ENCODE measurements at places on chromosomes 3 and 15.

DNA sequence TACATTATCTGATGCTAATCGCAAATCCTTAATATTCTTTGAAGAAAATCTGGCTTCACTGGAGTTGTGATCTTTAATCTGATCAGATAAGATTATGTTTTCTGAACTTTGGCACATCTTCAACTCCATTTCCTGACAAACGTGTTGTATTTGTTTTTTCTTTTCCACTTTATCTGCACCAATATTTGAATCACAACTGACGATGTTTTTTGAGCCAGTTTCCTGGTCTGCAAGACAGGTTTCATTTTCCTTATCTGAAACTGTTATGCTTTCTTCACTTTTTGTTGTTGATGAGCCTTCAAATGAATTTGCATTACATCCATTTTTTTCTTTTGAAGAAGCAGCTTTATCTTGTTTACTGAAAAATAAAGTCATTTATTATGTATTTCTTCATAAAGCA, 101.5 kb downstream of the ZNF280D start:
- no peak for DNase-seq

DNA sequence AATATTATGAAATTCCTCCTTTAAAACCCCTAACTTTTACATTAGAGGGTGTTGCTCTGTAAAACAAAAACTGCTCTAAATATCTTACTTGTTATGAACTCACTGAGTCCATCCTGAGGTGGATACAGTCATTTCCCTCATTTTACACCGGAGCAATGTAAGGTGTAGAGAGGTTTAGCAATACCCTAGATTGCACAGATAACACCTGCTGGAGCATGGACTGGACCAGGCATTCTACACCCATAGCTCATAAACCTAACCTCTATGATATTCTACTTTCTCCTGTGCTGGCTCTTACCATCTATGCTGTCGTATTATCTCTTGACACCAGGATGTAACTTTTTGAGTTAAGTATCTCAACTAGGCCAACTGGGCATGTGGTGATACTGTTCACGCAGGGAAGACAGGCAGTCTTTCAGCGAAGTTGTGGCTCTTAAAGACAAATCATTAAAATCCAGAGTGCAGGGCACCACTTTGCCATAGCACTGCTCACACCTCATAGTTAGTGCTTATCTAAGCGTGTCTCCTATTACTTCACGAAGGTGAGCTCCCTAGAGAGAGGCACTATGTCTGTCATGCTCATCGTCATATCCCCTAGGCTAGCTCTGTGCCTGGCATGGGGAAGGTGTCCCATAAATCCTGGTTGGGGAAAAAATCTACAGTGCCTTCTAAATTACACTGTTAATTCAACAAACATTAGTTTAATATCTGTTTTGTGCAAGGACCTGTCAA, 100.1 kb upstream of the SLC2A2 start:
- DNase-seq, result no peak

- DNase-seq, result no peak
Observed at GRCh38 chr3:58020783-58021071, 12.5 kb downstream of the FLNB start.

DNA sequence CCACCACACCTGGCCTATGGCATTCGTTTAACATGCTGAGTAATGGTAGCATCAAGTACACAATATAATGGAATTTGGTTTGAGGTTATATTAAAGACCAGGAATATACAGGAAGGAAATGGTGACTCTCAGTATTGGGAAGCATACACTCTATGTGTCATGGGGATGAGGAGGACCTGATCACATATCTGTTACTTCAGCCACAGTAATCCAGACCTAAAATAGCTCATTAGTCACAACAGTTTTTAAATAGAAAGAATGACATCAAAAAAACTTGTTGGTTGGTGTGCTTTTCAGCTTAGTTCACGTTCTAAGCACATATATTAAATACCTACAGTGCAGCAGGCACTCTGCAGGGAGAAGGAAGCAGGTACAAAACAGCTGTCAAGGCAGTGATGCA, 52.5 kb upstream of the ATP2C1 start:
- DNase-seq, result peak; percentile 4

DNA sequence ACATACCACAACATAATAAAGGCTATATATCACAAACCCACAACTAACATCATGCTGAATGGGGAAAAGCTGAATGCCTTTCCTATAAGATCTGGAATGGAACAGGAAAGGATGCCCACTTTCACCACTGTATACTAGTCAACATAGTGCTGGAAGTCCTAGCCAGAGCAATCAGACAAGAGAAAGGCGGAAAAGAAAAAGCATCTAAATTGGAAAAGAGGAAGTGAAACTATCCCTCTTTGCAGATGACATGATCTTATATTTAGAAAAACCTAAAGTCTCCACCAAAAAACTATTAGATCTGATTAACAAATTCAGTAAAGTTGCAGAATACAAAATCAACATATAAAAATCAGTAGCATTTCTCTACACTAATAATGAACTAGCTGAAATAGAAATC, 14.6 kb upstream of the PIK3CA start:
- DNase-seq, result no peak

- no peak for DNase-seq
Observed at GRCh38 chr3:24195504-24196230, 250.6 kb downstream of the NR1D2 start.

GRCh38 chr3:123096126-123096525, 29.3 kb downstream of the PDIA5 start:
- no peak for DNase-seq

DNA sequence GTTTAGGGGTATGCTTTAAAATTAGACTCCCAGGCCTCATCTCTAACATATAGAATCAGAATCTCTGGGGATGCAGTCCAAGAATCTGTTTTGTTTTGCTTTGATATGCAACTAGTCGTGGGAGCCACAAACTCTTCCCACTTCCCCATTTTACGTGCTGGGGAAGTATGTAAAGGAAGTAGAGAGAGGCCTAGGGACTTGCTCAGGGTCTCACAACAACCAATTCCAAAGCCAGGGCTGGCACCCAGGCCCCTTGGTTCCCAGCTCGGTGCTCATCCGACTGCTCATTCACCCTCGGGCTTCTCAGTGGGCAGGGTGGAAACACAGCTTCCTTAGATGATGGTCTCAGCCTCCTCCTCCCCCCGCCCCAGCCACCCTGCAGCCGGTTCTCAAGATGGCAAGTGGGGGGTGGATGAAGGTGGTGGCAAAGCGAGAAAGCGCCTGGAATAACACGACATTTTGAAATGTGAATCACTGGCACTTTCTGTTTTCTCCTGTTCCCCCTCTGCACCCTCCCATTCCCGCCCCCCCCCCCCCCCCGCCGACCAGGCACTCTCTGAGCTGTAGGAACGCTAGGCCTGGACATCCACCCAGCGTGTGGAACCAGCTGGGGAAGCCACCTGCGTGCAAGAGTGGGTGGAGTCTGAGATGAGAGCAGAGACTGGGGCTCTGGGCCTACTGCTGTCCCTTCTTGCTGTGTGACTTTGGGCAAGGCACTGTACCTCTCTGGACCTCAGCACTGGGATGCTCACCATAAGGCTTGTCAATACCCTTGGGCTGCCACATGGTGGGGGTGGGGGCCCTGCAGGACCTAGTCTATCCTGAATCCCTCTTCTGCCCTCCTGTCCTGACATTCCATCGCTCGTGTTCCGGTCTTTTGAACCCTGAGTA, 214.5 kb downstream of the RPLP1 start:
- no peak for DNase-seq

- peak; percentile 89 for DNase-seq
Observed at GRCh38 chr15:72229076-72229946, 1.7 kb downstream of the PKM start.

Data from stromal cell of bone marrow (primary cell).